Right atrium auricular region (tissue), 2 donors: ENCODE measurements at places on chromosomes 3 and 15. TPM values are rescaled to one million over a fixed set of nuclear protein-coding genes. Genes with fewer than 3 reads are reported as not detected.

ERICH6 gene
- not detected for total RNA-seq

- H3K4me1 ChIP-seq = peaks cover 6% of the 10 kb centered on the region
- no peak for DNase-seq
- H3K27me3 ChIP-seq = no peaks in the 10 kb centered on the region
- no peak overlapping the region for H3K27ac ChIP-seq
- no peak overlapping the region for H3K4me3 ChIP-seq
These were observed 28.9 kb downstream of the OSBPL10 start for GRCh38 chr3:31952205-31952604.

CASR gene
- not detected for total RNA-seq

GCNT3 gene
- not detected for total RNA-seq

GRCh38 chr3:171255236-171255806 is 204.9 kb downstream of the TNIK start:
- H3K4me3 ChIP-seq = no peak overlapping the region
- H3K36me3 ChIP-seq = no peaks in the 10 kb centered on the region
- no peaks in the 10 kb centered on the region for H3K4me1 ChIP-seq
- DNase-seq = no peak
- H3K27me3 ChIP-seq = no peaks in the 10 kb centered on the region

RTP4 gene
- 1.0 TPM for total RNA-seq

- no peaks in the 10 kb centered on the region for H3K36me3 ChIP-seq
- no peak for DNase-seq
- H3K4me3 ChIP-seq = no peak overlapping the region
- no peak overlapping the region for H3K27ac ChIP-seq
These were observed 166.8 kb downstream of the NTRK3 start for GRCh38 chr15:88089731-88090130.

ADGRG7 gene
- total RNA-seq = not detected

GRCh38 chr3:124315215-124316033 is 323.5 kb upstream of the ROPN1 start:
- H3K4me3 ChIP-seq = no peak overlapping the region
- no peak overlapping the region for H3K27ac ChIP-seq
- DNase-seq = no peak
- H3K36me3 ChIP-seq = no peaks in the 10 kb centered on the region
- H3K27me3 ChIP-seq = no peaks in the 10 kb centered on the region

- DNase-seq = no peak
- no peaks in the 10 kb centered on the region for H3K36me3 ChIP-seq
- no peak overlapping the region for H3K4me3 ChIP-seq
- no peak overlapping the region for H3K27ac ChIP-seq
- no peaks in the 10 kb centered on the region for H3K27me3 ChIP-seq
- H3K4me1 ChIP-seq = no peaks in the 10 kb centered on the region
These were observed 50.0 kb upstream of the CDIN1 start for GRCh38 chr15:36529296-36530011.

DNA sequence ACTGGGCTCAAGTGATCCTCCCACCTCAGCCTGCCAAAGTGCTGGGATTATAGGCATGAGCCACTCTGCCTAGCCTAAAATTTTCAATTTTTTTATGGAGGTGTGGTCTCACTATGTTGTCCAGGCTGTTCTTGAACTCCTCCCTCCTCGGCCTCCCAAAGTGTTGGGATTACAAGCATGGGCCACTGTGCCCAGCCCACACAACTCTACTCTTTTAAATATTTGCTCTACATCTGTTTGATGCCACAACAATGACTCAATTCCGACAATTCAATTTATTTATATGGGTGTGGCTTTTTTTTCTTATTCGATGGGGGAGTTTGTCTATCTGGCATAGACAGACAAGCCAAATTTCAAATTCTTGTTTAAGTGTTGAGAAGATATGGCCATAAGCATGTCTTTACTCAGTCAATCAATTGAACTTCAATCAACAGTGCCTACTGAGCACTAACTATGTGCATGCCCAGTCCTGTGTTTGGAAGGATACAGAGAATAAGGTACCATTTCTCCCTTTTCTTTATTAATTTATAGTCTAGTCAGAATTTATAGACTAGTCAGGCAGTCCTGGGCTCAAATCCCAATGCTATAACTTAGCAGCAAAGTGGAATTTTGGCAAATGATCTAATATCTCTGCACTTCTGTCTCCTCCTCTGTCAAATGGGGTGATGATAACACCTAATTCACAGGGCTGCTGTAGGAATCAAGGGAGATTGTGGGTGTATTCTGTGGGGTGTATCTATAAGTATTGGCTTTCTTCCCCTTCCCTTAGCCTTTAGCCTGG is 54.6 kb upstream of the PIAS1 start:
- H3K4me1 ChIP-seq = no peaks in the 10 kb centered on the region
- no peak for DNase-seq
- no peak overlapping the region for H3K4me3 ChIP-seq
- no peaks in the 10 kb centered on the region for H3K27me3 ChIP-seq
- no peaks in the 10 kb centered on the region for H3K36me3 ChIP-seq
- no peak overlapping the region for H3K27ac ChIP-seq

DNA sequence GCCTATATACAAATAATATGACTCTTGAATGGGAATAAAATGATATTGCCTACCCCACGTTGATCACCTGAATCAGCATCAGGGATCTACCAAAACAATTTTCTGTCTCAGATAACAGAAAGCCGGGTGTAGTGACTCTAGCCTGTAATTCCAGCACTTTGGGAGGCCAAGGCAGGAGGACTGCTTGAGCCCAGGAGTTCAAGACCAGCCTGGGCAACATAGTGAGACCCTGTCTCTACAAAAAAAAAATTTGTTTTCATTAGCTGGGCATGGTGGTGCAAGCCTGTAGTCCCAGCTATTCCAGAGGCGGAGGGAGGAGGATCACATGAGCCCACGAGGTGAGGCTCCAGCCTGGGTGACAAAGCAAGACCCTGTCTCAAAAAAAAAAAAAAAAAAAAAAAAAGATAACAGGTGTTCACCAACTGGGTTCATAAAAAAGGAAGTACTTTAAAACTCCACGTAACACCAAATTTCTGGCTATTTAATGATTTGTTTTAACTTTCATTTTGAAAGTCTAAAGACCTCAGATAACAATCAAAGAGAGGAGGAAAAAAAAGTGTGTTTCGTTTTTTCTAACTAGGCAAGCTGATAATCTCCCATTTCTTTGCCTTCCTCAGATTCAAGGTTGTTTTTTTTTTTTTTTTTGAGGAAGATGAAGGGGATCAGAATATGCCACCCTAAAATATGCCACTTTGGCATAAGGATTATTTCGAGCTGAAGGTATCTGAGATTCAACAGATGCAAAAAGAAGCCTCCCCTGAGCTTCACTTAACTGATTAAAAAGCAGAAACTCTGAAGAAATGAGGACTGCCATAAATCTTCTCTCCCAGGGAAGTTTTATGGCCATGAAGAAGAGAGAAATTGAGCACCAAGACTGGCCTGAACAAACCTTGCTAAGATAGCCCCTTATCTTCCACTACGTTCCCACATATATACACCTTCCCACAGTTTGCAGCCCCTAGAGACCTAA is 44.1 kb downstream of the TRANK1 start:
- no peak for DNase-seq
- no peaks in the 10 kb centered on the region for H3K4me1 ChIP-seq
- H3K27me3 ChIP-seq = no peaks in the 10 kb centered on the region
- no peak overlapping the region for H3K4me3 ChIP-seq
- peaks cover 17% of the 10 kb centered on the region for H3K36me3 ChIP-seq

DNA sequence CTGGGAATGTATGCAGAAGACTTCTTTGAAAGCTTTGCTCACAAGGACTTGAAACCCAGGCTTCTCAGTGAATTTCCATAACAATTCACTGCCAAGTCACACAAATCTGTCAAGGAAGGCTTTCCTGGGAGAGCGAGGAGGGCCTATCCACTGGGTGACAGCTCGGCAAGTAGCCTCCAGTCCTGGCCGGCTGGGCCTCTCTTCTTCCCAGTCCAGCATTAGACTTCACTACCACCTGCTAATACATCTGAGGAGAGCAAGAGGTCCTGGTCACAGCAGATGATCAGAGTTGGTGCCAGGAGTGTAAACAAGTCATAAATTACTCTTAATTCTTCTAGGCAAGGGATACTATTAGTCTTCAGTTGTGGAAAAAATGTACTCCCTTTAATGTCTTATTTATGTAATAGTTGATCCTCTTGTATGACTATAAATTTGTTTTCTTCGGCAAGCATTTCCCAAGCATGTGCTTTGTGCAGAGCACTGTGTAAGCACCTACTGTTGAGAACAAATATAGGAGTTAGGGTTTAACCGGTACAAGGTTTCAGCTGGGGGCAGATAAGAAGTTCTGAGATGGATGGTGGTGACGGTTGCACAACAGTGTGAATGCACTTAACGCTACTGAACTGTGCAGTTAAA is 162.9 kb downstream of the VGLL4 start:
- DNase-seq = no peak
- H3K4me3 ChIP-seq = no peak overlapping the region
- no peaks in the 10 kb centered on the region for H3K36me3 ChIP-seq
- no peaks in the 10 kb centered on the region for H3K4me1 ChIP-seq
- H3K27ac ChIP-seq = peak overlapping the region; percentile 4

DNA sequence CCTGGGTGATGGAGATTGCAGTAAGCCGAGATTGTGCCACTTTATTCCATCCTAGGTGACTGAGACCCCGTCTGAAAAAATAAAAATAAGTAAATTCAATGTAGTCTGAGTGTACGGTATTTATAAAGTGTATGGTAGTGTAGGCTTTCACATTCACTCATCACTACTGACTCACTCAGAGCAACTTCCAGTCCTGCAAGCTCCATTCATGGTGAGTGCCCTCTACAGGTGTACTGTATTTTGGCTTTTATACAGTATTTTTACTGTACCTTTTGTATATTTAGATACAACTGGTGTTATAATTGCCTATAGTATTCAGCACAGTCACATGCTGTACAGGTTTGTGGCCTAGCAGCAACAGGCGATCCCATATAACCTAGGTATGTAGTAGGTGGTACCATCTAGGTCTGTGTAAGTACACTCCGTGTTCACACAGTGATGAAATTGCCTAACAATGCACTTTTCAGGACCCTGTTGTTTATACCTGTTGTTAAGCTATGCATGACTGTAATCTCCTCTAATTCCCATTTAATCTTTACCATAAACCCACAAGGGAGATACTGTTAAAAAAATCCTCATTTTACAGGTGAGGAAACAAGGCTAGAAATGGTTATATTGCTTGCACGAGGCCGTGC is 19.3 kb downstream of the CACNA1D start:
- H3K4me3 ChIP-seq = no peak overlapping the region
- no peaks in the 10 kb centered on the region for H3K4me1 ChIP-seq
- no peak for DNase-seq
